T-helper 2 cell treated with Interferon-gamma antibody and Interleukin-4, amounts not matched to agents 5 μg/mL and 100 μg/mL, for 36 hours (primary cell): ENCODE measurements at places on chromosomes 1 and 21.

DNA sequence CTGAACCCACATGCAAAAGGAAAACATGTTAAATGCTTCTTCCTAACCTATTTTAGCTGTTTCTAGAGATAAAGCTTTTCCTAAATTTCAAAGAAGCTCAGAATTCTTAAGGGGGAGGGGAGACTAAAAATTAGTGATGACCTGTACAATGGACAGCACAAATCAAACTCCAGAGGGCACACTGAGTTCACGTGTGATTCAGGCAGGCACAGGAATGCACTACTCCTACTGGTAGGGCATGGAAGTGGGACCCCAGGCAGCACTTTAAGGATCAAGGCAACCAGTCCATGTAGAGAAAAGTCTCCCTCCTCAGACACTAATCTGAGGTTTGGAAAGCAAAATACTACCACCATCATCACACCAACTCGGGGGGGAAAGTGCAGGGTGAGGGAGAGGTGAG lies 31.3 kb upstream of the CLCA4 start:
- DNase-seq: no peak

DNA sequence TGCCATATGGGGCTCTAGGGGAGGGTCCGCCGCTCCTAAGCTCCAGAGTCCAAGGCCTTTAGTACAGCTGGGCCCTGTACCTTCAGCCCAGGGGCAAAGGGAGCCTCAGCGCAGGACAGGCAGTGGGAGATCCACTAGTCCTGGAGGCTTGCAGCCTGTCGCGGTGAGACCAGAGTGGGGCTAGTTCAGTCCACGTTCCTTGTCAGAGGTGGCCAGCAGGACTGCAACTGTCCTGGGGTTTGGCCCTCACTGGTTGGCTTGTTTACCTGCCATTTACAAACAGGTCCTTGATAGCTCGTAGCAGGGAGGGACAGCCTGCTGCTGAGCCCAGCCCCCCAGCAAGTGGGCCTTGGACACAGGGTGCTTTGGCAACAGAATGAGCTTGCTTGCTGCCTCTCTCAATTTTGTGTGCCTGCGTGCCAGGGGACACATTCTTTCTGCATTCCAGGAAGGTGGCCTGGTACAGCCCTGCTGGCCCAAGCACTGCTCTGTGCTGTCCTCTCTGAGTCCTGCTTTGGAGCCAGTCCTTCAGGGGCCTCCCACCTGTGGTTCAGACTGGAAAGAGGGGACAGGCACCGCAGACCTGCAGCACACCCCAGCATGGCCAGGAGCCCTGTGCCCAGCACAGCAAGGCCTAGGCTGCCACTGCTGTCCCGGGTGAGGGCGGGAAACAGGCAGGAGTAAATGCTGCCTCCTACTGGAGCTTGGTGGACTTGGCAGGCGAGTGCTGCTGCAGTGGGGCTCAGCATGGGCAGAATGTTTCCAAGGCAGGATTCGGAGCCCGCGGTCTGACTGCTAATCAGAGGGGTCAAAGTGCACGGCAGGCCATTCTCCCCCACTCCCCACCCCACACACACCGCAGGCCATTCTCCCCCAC lies 15.2 kb downstream of the H6PD start:
- DNase-seq: peak; percentile 23

GRCh38 chr1:46456411-46456963 lies 33.1 kb upstream of the DMBX1 start:
- DNase-seq: no peak

GRCh38 chr21:18298228-18298627 lies 53.6 kb downstream of the CHODL start:
- no peak for DNase-seq

DNA sequence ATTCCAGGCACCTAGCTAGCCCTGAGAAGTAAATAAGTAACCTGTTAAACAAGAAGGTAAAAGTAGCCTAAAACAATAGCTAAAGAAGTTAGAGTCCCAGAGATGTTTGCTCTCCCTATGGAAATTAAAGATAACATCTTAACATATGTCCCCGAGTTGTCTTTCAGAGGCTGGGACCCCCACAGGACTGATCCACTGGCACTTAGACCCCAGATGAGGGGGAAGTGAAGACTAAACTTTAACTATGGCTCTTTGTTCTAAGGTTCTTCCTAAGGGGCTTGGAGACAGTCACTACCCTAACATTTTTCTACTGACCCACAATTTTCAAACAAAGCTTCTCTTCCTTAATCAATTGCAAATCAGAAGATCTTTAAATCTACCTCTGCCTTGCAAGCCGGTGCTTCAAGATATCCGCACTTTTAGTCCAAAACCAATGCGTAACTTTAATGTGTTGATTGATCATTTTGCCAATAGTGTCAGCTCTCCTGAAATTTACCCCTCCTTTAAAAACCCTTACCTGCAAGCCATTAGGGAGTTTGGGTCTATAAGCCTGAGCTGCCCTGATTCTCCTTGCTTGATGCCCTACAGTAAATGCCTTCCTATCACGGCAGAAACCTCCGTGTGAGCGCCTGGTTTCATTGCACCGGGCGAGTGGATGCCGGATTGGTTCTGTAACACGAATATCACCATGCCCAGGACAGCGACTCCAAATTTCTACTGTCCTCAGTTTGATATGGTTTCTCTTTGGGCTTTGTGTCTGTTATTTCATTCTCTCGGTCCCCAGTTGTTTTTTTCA lies 404.4 kb downstream of the SIPA1L2 start:
- no peak for DNase-seq

DNA sequence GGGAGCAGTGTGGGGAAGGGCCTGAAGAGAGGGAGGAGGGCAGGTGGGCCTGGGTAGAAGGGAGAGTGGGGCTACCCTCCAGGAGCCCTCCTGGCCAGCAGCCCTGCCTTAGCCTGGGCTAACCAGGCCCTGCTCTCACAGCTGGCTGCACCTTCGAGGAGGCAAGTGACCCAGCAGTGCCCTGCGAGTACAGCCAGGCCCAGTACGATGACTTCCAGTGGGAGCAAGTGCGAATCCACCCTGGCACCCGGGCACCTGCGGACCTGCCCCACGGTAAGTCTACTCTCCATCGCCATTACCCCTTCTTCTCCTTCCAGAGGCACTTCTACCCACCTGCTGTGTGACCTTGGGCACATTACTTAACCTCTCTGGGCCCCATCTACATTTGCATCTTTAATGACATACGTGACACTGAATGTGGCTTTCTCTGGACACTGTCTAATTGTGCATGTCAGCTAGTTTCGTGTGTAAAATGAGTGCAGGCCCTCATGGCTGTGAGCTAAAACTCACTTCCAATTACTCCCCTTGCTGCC lies 18.9 kb downstream of the PTPRU start:
- no peak for DNase-seq

DNA sequence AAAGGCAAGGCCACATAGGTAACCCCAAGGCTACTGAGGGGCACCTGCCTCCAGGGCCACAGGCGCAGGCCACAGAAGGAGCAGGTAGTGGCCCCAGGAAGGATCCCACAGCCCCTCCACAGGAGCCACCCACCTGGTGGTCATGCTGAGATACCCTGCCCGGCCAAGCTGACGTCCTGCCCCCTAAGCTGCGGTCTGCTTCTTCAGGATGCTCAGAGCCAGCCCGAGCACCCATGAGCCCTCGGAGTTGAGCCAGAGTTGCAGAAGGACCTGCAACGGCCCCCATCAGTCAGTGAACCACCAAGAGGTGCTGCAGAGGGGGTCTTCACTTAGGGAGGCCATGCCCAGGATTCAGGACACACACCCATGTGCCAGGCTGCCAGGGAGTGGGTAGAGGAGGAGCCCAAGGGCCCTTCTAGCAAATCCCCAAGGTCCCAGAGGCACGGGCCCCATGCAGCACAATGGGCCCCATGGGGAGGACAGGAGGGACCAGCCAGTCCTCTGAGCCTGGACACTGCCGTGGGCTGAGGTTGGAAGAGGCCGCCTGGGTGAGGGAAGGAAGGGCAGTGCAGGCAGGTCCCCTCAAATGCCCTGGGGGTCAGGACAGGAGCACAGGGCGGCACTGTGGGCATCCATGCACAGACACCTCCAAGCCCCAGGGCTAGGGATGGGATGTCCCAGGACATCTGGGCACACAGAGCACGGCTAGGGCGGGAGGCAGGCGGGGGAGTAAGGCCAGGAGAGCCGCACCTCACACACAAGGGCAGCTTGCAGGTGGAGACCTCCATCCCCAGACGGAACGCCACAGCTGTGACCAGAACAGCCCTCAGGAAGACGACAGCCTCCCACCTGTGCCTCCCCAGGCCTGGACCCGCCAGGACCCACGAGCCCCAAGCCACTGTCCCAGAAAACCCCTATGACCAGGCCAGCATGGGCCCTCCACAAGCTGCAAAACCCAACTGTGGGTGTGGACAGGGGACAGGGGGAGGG lies 20.5 kb downstream of the WNT9A start:
- DNase-seq: no peak

- no peak for DNase-seq
Observed at GRCh38 chr21:30958741-30959140, 77.4 kb upstream of the KRTAP11-1 start.

GRCh38 chr1:164692420-164692819 lies 133.4 kb downstream of the PBX1 start:
- DNase-seq: no peak

GRCh38 chr1:228000836-228001563 lies 5.8 kb upstream of the WNT3A start:
- no peak for DNase-seq

DNA sequence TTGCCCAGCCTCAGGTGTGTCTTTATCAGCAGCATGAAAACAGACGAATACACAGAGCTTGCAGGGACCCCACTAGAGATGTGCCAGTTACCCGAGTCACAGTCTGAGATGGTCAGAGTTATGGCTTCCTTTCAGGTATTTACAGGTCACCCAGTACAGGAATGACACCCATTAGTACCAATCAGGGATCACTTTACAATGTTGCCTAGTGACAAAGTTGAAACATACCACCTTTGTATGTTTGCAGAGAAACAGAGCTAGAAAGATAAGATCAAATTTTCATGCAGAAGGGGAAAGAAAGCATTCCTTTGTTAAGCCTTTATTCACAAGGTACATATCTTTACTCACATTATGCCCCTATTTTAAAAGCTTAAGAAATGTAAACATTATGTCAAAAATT lies 137.6 kb downstream of the RGS7 start:
- DNase-seq: no peak

GRCh38 chr1:174975764-174976163 lies 24.0 kb upstream of the CACYBP start:
- DNase-seq: no peak

- DNase-seq: no peak
Observed at GRCh38 chr1:181429462-181429861, 53.9 kb upstream of the CACNA1E start.

- DNase-seq: no peak
Observed at GRCh38 chr1:22228074-22228473, 85.2 kb upstream of the WNT4 start.

DNA sequence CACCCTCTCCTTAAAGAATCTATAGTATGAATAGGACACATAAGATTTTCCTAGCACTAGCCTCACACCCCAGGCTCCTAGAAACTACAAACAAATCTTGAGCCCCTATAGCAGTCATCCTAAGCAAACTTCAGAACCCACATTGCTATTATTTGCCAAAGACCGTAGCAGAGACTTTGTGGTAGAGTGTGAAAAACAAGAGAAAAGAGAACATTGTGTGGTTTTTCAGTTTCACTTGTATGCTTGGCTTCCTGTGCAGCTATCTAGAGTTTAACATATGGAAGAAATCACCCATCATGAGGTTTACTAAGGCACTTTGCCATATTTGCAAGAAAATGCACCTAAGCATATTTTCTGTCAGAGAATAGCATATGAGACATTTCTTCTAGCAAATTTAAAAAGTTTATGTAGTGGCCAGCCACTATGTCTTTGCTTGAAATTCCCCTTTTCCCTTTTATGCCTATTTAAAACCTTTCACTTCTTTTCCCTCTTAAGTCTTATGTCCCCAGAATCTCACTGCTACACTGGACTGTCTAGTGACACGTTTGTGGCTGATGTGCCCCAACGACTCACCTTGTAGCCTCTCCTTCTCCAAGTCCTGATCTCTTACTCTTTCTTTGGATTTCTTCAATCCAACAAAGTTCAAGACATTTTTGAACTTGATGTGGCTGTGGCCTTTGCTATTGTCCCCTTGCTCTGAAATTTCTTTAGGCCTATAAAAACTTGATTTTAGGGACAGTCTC lies 25.6 kb downstream of the CCDC190 start:
- peak; percentile 10 for DNase-seq

DNA sequence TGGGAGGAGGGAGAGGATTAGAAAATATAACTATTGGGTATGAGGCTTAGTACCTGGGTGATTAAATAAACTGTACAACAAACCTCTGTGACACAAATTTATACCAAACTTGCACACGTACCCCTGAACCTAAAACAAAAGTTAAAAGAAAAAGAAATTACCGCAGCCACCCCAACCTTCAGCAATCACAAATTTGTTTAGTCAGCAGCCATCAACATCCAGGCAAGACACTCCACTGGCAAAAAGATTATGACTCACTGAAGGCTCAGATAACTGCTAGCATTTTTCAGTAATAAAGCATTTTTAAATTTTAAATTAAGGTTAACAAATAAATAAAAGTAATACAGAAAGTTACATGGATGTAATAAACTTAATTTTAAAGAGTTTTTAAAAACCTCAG lies 14.4 kb upstream of the DEPDC1 start:
- DNase-seq: no peak

DNA sequence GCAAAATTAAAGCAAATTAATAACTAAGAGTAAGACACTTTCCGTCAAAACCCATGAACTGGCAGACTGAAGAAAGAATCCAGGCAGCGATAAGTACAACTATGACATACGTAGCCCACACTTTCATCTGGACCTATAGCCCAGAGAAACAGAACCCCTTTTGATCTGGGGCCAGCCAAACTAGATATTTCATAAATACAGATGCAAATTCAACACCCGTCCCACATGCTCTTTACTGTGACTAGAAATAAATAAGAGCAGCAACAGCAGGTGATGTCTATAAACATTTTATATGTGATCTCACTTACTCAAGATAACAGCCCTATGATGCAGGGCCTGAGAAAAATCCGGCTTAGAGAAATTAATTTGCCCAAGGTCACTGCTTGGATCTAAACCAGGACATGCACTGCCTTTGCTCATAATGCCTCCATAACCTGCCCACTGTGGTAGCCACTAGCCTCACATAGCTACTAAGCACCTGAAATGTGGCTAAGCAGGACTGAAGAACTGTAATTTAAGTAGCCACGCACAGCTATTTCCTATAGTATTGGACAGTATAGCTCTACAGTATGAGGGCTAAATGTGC lies 130.2 kb downstream of the TGFBR3 start:
- no peak for DNase-seq

DNA sequence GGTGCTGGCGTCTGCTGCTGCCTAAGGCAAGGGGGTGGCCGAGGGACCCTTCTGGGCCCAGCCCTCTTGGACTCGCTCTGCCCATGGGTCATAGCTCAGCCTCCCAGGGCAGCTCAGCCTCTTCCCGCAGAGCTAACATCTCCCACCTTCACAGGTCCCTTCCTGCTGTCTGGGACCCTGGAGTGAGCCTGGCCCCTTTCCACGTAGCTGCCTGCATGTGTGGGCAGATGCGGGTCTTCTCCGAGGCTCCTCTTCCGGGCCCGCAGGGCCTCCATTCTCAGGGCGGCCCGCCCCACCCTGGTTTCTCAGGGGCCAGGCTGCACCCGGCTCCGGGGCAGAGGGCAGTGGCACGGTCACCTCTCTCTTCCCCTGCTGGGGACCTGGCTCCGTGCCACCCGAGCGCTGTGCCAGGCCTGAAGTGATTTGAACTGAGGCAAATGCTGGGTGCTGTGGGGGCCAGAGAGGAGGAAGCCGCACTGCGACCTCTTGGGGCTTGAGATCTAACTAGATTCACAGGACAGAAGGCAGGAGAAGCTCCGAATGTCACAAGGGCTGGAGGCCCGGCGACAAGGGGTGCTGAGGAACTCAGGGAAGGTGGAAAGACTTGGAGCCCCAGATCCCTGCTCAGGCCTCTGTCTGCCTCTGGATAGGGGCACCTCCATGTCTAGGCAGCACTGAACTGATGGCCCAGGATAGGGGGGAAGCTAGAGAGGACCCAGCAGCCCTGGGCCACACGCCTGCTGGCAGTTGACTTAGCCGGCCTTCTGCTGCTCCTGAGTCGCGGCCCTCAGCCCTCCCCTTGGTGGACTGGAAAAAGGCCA lies 40.7 kb downstream of the COQ8A start:
- no peak for DNase-seq
